ENCODE measurements at places on chromosomes 2 and 18.
A peak's percentile ranks its signal among the peaks of the same experiment; 100 is the strongest.

GRCh38 chr2:58721912-58722591 is 480.9 kb upstream of the FANCL start:
- DNase-seq = no peak

DNA sequence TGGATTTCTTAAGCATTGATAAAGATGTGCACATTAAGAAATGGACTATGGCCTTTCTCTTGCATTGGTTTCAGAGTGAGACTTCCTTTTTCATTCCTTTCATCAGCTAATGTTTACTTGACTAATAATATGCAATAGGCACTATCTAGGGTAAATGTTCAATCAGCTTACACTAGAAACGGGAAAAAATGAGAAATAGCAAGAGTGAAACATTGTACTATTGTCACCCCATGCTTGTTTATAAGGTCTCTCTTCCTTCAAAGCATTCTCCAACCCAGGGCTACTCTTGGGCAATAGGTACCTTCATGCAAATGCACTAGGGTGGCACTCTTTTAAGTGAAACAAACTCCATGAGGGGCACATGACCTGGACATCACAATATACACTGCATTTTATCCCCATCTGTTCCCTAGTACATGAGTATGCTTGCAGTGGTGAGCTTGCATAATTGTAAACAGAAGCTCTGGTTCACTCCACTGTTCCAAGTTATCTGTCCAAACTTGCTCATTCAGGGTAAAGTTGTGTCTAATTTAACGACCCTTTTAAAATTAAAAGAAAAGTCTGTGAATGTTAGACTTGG is 402.3 kb downstream of the ERBB4 start:
- no peak for DNase-seq

DNA sequence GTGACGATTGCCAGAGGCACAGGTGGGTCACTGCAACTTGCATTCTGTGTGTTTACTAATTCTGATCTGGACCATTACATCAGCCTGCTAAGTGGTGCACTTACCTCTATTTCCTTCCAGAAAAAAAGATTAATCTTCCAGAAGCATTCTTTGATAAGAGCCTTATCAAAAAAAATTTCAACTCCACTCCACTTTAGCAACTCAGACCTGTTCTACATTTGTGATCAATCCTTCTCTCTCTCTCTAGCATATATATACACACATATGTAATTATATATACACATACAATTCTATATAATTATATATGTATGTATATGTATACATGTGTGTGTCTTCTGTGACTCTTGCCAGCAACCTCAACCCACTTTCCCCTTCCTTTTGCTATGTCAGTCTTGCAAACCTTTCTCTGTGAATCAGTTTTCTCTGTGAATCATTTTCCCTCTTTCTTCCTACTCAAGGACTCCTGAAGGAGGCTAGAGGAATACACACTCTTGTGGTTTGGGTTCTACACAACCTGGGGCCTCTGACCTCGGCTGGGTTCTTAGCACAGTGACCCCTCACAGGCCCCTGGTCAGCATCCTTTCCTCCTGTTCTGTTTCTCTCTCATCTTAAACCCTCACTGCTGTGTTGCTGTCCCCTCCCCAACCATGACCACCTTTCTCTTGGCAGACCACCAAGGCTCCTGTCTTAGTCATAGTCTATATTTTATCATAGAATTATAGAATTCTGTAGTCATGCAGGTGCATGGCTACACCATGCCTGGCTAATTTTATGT is 130.4 kb upstream of the PELI1 start:
- no peak for DNase-seq

GRCh38 chr2:5121642-5122041 is 570.5 kb upstream of the SOX11 start:
- DNase-seq = no peak

- no peak for DNase-seq
Measured at GRCh38 chr2:12320991-12321641, 395.6 kb upstream of the TRIB2 start.

GRCh38 chr2:171399292-171399691 is 34.5 kb downstream of the METTL8 start:
- DNase-seq = no peak

GRCh38 chr18:59566533-59566971 is 130.7 kb downstream of the CCBE1 start:
- no peak for DNase-seq

GRCh38 chr2:20291106-20291564 is 59.5 kb downstream of the PUM2 start:
- DNase-seq = no peak

- DNase-seq = no peak
Measured at GRCh38 chr2:187435756-187436155, 12.3 kb downstream of the CALCRL start.

DNA sequence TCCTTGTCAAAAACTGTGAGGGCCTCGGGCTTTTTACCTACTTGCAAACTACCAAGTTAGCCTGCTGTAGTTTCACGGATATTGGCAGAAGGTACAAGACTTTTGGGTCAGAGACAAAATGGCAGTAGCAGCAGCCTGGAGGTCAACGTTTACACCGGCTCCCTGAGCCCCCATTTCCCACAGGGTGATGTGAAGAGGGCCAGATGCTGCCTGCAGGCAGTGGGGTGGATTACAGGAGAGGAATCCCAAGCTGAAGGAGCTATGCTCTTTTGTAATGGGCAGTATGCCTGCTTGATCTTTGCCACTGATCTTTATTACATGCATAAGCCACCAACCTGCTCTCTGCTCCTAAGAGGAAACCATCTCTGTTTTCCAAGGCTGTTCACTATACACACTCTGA is 29.5 kb upstream of the SP5 start:
- no peak for DNase-seq

DNA sequence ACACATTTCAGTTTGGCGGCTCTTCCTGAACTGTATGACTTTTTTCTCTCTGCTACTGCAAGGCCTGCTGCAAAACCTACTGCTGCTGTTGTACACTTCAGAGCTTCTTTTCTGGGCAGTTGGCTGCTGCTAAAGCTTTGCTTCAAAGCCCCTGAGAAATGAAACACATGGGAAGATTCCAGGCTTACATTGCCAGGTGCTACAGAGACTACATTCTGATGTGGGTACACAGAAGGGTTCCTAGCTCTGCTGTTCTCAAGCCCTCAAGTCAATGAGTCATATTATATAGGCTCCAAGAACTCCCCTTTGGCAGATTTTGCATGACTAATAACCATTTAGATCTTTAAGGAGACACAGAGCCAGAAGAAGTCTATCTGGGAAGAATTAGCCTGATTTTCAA is 12.9 kb upstream of the PGAP1 start:
- no peak for DNase-seq

GRCh38 chr18:76953156-76953555 is 130.8 kb downstream of the ZNF236 start:
- DNase-seq = no peak

DNA sequence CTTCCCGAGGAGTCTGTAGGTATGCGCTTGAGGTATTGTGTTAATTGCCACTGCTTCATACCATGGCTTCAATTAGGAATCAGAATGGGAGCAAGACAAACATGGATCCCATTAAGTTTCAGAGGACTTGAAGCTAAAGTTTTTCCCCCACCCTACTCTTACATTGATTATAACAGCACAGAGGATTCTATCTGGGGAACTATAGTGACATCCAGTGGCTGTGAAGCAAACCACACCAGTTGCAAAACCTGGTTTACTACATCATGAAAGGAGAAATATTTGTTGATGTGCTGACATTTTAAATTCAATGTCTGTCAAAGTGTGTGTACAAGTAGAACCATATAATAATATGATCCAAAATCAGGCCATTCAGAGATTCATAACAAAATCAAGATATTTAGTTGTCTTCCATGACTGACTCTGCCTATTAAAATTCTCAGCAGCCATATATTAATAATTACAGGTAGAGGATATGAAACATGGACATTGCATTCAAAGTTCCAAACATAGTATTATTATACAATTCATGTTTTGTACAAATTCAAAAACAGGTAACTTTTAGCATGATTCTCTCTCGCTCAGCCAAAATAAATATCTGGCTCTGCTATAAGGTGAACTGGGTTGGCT is 82.9 kb downstream of the GRB14 start:
- DNase-seq = peak; percentile 20

DNA sequence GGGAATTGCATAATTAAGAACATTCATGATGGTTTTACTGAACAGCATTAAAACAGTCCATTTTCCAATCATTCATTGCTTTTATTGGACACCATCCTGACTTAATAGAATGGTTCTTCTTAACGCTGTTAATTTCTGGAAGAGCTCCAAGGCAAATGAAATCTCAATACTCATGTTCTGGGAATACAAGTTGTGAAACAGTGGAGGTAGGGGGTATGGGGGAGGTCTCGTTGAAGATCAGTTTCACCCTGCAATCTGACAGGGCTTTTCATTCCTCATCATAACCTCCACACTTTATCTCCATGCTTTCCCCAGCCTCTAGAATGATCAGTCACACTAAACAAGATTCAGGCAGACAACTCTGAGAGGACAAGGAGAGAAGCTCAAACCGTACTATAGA is 113.6 kb downstream of the ETAA1 start:
- DNase-seq = no peak

Measured in NCI-H1930 (cell line).